Activated naive CD8-positive, alpha-beta T cell treated with anti-CD3 and anti-CD28 coated beads, Interleukin-2, amount 10 ng/mL, durations not matched to agents 7 days and 5 days (primary cell): ENCODE measurements at places on chromosomes 12 and 14. TPM values are rescaled to one million over a fixed set of nuclear protein-coding genes. Genes with fewer than 3 reads are reported as not detected.

ANKLE2 gene
- total RNA-seq = 92.9 TPM

CCDC38 gene
- total RNA-seq = 0.19 TPM

CDCA3 gene
- total RNA-seq = 85.2 TPM

EIF2B1 gene
- 62.8 TPM for total RNA-seq

GDF3 gene
- not detected for total RNA-seq

IGFBP6 gene
- total RNA-seq = 2.3 TPM

DNA sequence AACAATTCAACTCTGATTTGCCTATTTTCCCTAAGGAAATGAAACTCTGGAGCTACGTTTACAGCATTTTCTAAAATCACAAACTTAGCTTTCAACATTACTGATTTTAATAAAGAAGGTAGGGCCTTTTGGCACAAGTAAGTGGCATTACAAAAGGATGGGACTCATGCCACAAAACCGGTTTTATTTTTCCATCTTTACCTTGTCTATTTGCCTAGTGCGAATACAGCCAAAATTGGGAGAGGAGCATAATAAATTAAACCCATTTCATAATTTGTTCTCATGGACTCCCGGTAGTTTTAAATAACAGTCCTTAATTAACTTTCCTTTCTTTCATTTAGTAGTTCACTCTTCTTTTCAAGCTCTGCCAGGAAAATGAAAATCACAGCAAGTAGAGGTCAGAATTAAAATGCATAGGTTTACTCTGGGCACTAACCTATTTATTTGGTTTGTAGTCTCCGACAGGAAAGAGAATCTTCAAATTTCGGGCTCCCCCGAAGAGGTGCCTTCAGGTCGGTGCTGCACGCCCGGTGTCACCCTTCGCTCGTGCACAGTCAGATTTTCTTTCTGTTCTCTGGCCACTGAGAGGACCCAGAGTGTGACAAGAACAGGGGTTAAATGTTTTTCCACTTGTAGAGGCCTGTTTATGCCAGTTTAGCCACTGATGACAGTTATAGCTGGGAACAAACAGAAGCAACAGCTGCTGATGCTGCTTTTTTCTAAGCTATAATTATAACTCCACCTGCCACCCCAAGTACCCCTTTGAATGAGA lies at the start of gene BEST3:
Gene BEST3, minus strand, starts transcription at position 535 of the 772 bp plus-strand sequence. CDS start 1,505 bp downstream, outside the sequence.
- DNase-seq = no peak

DIO2 gene
- total RNA-seq = not detected

DNA sequence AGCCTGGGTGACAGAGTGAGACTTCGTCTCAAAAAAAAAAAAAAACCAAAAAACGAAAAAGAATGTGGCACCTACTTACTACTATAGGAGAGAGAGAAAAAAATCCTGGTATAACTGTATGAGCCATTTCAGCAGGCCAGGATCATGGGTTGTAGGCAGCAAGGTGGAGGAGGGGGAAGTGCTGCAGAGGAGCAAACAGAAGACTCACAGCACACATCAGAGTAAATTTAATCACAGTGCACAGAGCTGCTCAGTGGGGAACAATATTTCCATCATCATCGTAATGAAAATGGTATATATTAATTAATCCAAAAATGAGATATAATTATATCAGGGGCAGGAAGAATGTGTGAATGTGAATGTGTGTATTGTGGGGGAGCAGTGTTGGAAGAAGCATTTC lies 175.8 kb downstream of the SLC2A13 start:
- DNase-seq = no peak

DNA sequence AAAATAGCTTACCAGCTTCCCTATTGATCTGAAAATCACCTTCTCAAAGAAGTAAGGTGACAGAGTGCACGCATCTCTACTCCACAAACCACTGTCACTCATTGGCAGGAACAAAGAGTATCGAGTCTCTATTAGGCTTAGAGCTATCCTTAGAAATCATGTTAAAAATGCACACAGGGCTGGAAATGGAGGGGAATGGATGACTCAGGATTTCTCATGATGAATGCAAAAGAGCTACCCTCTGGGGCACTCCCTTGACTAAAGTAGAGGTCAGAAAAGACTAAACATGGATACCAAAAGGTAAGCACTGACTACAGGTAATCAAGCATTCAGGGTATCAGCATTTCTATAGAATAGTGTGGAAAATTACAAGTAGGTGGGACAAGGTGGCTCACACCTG lies 96.1 kb upstream of the ANO4 start:
- no peak for DNase-seq

DNA sequence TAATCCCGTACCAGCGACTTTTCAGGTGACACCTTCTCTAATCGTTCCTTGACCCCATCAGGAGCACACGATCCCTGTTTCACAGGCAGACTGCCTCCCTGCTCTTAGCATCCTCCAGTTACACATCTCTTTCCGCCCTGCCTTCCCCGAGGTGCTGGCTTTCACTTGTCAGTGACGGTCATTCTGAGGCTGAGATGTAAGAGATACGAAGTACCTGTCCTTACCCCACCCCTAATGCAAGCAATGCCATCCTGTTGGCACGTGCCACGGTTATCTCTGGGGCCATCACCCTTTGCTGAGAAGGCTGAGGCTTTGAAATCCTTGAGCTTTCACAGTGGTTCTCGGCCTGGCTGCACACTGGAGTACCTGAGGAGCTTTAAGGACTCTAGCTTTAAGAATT lies 24.4 kb downstream of the B4GALNT3 start:
- DNase-seq = no peak

- no peak for DNase-seq
These were observed 604 bp downstream of the ZNF384 start for GRCh38 chr12:6688543-6688998.

DNA sequence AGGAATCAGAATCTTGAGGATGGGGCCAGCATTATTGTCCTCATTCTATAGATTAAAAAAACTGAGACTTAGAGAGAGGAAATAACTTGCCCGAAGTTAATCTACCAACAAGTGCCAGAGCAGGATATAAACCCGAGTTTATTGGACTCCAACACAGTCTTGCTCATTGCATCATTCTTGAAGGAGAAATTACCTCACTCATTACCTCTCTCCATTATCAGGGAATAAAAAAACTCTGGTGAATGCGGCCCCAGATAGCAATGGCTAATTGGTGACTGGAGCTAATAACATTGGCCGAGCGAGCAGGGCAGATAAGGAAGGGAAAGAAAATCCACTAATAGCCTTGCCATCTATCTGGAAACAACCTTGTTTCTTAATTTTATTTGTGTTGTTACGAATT lies 24.7 kb upstream of the TMED10 start:
- DNase-seq = no peak

GRCh38 chr14:77378701-77379100 lies 1.5 kb downstream of the SAMD15 start:
- no peak for DNase-seq

DNA sequence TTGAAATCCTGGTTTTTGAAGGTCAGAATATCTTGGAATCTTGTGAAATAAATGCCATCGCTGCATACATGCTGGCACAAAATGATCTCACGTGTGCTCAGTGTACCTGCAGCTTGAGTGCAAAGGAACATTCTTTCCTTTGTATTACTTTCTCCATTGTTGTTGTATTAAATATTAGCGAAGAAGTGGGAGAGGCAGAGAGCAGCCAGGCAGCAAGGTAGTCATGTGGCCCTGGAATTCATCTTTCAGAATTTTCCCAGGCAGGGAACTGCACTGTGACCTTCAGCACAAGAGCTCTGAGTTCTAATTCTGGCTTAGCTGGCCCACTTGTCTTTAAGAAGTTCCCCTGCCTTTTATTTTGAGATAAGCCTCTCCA lies 145.5 kb downstream of the PRKCH start:
- no peak for DNase-seq

GRCh38 chr12:1862973-1863372 lies 42.6 kb downstream of the LRTM2 start:
- DNase-seq = no peak

DNA sequence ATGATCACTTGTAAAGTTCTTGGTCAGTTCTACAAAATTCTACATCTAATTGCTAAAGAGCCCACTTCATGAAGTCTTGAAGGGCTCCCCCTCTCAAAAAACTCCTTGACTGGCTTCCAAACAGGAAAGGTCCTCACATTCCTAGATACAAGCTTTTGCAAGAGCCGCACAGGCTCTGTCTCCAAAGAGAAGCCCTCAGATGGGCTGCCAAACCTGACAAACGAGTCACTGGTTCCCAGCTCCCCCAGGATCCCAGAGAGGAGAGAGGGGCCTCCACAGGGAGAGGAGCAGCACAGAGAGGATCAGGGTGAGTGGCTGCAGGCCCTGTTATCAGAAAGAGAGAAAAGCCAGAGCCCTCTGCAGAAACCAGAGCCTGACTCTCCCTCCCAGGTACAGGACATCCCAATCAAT lies 5.8 kb downstream of the NID2 start:
- no peak for DNase-seq

- DNase-seq = no peak
These were observed 1.2 kb downstream of the DDIT3 start for GRCh38 chr12:57518920-57519795.

DNA sequence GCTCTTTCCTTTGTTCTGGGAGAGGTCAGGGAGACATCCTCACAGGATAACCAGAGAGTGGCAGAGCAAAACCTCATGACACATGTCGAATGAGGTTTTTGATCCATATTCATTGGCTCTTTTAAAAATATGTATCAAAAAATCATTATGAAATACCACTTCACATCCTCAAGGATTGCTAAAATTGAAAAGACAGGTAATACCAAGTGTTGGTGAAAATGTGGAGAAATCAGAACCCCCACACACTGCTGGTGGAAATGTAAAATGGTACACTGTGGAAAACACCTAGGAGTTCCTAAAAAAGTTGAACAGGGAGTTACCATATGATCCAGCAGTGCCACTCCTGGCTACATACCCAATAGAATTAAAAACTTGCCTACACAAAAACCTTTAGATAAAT lies 107.8 kb upstream of the ARID2 start:
- no peak for DNase-seq

- DNase-seq = no peak
These were observed 115.3 kb downstream of the PDE6H start for GRCh38 chr12:15088105-15088504.

DNA sequence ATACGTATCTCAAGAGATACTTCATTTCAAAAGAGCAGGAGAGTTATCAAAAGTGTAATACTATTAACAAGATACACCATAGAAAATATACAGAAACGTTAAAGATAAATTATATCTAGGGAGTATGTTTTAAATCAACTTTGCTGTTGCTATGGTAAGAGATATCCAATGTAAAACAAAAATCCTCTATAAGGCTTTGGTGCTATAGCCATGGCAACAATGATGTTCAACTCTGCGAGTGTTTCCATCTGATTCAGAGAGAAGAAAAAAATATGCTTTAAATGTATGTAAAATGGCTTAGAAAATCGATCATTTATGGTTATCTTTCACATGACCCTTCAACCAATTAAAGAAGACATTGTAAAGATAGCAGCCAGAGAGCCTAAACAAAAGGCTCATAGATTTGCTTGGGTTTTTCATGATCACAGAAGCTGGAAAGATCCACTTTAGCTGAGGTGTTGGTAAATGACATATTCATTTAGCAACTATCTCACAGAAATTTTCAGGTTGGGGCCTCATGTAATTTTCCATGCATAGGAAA lies 387.0 kb upstream of the GARIN6 start:
- no peak for DNase-seq

NAA25 gene
- 28.5 TPM for total RNA-seq

GRCh38 chr14:24172261-24172860 lies 481 bp downstream of the REC8 start:
- DNase-seq = no peak

TBX3 gene
- not detected for total RNA-seq

DNA sequence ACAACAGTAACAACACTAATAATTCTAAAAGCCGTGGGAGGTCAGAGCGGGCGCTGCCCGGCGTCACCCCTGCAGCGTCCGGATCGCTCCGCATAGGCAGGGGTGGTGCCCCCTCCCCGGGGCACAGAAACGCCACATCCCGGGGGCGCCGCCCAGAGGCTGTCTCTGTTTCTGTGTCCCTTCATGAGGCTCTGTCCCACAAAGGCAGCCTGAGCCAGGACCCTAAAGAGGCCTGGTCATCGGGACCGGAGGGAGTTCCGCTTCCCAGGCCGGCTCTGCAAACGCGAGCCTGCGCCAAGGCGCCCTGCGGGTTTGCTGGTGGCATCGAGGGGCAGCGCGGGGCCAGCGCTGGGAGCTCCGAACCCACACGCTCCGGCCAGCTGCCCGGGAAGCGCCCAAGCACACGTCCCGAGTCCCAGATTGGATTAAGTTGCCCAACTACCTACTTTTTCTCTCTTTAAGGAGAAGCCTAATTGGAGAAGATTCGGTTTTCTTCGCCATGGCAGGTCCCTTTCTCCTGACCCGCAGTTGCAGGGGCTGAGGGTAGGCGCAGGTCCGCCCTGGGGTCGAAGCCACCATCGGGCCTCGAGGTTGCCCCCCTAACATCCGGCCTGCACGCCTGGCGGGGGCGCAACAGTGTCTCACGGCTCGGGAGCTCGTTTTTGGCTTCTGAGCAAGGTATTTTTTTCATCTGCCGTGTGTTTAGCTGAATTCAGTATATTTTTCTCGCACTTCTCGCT lies 421.7 kb downstream of the VRK1 start:
- DNase-seq = peak; percentile 52

DNA sequence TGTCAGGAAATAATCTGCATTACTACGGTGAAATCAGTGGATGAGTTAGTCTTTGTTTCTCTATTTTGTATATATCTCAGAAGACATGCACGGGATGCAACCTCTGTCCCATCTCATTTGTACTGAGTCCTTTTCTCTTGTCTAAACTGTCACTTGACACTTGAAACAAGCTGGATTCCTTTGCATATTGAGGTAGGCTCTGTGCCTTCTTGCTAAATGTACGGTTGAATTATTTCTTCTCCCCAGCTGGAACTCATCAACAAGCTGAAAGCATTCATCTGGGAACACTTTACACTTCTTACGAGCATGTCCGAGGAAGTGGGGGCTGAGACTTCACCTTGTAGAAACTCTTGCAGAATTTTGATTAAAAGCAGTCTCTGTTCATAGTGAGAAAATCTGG lies 119.5 kb downstream of the VEZT start:
- DNase-seq = no peak

- no peak for DNase-seq
These were observed 15.8 kb downstream of the ATP5MC2 start for GRCh38 chr12:53660041-53660440.

- DNase-seq = no peak
These were observed 13.0 kb downstream of the SCNN1A start for GRCh38 chr12:6362403-6362802.

DNA sequence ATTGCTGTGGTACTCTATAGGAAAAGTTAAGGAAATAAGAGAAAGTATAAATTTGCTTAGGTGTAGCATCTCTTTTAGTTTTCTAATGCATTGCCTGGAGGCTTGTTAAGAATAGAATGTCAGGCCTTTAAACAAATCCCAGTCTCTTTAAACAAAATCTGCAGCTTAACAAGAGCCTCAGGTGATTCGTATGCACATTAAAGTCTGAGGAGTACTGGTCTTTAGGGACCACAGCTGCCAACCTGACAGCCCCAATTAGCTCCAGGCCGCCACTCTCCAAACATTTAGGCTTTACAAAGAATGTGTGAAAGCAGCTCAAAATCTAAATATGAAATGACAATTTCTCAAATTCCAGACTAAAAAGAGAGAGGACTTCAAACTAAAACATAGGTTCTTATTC lies 35.7 kb downstream of the PAWR start:
- no peak for DNase-seq

TEP1 gene
- total RNA-seq = 68.3 TPM
